ENCODE measurements at places on chromosomes 5 and 9.
A peak's percentile ranks its signal among the peaks of the same experiment; 100 is the strongest.

DNA sequence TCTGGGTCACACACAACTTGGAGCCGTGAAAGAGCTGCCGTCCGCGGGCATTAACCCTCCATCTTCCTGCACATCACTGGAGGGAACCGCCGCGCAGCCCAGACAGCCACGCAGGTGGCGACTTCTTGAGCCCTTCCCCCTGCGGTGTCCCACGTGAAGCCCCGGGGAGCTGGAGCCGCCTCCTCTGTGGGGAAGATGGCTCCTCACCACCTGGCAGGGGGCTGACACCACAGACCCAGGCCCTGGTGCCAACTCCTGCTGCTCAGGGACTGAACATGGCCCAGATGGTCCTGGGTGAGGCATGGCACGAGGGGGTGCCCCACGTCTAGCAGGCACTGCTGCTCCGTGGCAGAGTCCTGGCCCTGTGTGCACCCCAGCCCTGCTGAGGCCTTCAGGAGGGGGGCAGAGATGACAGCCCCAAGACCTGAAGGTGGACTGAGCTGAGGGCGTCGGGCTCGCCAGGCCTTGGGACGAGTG lies 38.9 kb downstream of the NDUFS6 start:
- DNase-seq: no peak

DNA sequence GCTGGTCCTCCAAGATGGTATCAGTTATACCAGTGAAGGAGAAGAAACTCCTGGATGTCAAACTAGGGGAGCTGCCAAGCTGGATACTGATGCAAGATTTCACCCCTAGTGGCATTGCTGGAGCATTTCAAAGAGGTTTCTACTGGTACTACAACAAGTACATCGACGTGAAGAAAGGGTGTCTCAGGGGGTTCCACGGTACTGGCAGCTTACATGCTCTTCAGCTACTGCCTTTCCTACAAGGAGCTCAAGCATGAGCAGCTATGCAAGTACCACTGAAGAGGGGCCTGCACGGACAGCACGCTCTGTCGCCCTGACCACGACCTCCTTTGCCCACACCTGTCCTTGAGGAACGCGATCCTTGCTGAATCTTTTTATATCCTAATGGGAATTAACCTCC lies 19.5 kb downstream of the ACTL7B start:
- no peak for DNase-seq

GRCh38 chr9:114051281-114051680 lies 26.8 kb downstream of the AMBP start:
- no peak for DNase-seq

GRCh38 chr5:53425687-53426511 lies 54.5 kb upstream of the FST start:
- peak; percentile 42 for DNase-seq

GRCh38 chr5:151086905-151087360 lies 6.1 kb upstream of the TNIP1 start:
- peak; percentile 81 for DNase-seq

DNA sequence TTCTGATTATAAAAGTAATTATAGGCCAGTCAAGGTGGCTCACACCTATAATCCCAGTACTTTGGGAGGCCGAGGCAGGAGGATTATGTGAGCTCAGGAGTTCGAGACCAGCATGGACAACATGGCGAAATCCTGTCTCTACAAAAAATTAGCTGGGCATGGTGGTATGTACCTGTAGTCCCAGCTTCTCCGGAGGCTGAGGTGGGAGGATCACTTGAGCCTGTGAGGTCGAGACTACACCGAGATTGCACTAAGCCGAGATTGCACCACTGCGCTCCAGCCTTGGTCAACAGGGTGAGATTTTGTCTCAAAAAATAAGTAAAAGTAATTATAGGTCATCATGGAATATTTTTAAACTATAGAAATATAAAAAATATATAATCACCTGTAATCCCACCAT lies 18.1 kb downstream of the IRF1 start:
- no peak for DNase-seq

GRCh38 chr9:68933434-68934328 lies 80.2 kb downstream of the PRKACG start:
- DNase-seq: no peak

DNA sequence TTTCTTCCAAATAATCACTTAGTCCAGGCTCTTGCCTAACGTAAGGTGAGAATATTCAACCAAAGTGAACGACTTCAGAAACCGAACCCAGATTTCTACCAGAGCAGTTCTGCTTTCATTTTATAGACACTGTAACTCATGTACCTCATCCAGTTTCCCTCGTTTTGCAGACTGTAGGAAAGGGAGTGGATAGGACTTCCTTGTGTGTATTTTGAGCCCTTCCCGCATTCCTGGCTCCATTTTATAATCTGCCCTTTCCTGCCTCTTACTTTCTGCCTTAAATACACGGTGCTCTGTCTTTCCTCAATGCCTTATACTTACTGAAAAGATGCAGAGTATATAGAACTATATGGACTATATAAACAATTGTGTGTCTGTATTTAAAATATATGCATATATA lies 20.8 kb downstream of the MINAR2 start:
- no peak for DNase-seq

- DNase-seq: no peak
Measured at GRCh38 chr5:5270958-5271785, 131.0 kb downstream of the ADAMTS16 start.

- DNase-seq: no peak
Measured at GRCh38 chr5:8766448-8766847, 779.4 kb downstream of the SEMA5A start.

DNA sequence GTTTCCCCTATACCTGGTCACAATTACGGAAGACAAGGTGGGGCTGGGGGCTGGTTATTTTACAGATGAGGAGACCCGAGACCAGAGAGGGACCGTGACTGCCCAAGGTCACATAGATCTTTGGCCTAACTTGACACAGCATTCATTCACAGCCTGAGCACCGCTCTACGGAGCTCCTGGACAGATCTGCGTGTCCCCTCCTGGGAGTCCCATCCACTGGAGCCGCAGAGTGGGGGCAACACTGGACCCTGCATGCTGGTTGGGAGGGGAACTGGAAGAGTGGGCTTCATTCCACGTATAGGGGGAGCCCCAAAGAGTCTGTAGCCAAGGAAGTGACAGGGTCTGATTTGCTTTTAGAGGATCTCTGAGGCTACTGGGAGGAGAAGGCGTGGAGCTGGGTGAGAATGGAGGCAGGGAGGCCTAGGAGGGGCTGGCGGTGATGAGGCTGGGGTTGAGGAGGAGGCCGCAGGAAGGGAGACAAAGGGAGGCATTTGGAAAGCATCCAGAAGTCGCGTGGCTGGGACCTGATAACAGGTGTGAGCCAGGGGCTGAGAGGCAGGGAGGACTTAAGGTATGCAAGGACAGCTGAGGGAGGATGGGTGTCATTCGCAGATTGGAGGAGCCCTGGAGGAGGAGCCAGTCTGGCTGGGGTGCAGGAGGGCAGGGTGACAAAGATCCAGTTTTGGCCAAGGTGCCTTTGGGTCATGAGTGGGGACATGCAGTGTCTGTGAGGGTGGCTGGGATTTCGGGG lies 64.3 kb upstream of the IER5L start:
- no peak for DNase-seq

DNA sequence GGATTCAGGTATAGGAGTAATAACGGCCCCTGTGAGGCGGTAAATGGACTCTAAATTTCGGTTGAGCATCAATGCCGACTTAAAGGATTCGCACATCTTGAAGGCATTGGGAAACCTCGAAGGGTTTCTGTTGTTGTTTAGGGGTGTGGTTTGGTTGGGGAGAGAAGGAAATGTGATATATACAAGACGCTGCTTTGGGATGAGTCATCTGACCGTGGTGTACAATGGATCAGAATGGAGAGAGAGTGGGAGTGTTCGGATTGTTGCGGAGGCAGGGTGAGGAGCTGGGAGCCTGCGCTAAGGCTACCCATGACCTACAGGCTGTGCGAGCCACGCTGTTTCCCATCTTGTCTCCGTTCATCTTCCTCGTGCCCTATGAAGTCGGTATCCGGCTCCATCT lies 60.4 kb upstream of the ERCC6L2 start:
- no peak for DNase-seq
